Left renal pelvis (tissue), 4 donors: ENCODE measurements at places on chromosomes 3 and 15. TPM values are rescaled to one million over a fixed set of nuclear protein-coding genes. Genes with fewer than 3 reads are reported as not detected.

DNA sequence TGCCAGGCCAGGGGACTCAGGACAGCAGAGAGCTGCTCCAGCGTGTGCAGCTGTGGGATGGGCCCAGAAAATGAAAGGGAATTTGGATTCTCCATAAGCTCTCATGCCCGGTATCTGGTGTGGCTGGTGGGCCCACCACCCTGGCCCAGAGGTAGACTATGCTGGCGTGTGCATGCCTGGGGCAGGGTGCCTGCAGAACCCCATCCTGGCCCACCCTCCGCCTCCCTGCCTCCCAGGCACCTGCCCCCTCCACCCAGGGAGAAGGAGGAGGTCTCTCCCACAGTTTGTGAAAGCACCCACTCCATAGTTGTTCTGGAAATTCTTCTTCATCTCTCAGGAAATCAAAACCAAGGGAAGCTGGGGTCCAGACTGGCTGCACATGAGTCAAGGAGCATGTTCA is 112.9 kb downstream of the ADCY5 start:
- DNase-seq, result no peak

- DNase-seq, result no peak
Measured at GRCh38 chr15:83206526-83207008, 1.1 kb downstream of the HDGFL3 start.

GRCh38 chr15:68401496-68402431 is 30.2 kb downstream of the ITGA11 start:
- DNase-seq, result no peak

GRCh38 chr3:123610331-123610730 is 25.5 kb upstream of the HACD2 start:
- DNase-seq, result no peak

DNA sequence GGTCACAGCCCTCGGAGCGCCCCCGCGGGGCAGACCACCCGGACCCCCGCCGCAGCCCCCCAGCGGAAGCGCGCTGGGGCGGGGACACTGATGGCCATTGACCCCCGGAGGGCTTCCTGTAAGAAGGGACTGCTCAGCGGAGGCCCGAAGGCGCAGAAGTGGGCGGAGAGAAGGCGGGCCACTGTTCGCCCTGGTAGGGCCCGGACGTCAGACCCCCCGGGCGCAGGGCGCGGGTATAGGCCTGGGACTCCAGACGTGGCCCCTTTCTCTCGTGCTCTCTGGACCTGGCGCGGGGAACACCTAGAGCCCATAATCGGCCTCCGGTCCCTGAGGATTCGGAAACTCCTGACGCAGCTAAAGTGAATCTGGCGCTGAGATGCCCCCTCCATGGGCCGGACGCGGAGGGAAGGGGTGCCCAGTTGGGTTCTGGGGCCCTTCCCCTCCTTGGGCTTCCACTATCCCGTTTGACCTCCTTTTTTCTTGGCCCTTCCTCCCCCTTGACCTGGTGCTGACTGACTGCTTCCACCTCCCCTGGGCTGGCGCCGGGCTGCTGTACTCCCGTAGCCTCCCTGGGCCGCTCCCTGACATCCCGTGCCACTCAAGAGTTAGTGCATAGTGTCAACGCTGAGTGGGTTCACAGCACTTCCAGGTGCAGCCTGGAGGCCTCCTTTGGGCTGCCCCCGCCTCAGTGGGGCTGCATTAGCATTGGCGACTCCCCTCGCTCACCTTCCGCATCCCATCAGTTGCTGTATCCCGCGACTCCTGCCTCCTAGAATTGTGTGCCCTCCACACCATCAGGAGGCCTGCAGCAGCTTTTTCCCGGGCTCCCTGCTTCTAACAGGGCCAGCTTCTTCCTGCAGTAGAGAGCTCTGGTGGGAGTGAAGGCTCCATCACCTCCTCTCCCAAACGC is 694 bp downstream of the ABTB1 start:
- no peak for DNase-seq

The THAP10 gene
- polyA plus RNA-seq, result 6.5 TPM

GRCh38 chr3:196971094-196971698 is 2.6 kb upstream of the PIGZ start:
- DNase-seq, result no peak

DNA sequence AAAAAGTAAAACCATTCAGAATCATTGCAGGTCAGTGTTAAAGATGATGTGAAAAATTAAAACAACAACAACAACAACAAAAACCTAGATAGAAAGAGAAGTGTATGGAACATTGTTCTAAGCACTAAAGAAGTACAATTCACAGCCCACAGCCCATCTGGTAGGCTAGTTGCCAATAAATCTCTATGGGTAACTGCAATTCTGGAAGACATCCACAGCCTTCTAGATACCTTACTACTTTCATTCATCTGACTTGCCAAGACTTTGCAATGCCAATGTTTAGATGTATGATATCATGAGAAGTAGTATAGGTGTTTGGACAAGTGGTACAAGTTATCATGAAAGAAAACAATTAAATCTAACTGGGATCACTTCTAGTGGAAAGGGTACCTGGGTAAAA is 198.6 kb downstream of the VGLL3 start:
- DNase-seq, result no peak

DNA sequence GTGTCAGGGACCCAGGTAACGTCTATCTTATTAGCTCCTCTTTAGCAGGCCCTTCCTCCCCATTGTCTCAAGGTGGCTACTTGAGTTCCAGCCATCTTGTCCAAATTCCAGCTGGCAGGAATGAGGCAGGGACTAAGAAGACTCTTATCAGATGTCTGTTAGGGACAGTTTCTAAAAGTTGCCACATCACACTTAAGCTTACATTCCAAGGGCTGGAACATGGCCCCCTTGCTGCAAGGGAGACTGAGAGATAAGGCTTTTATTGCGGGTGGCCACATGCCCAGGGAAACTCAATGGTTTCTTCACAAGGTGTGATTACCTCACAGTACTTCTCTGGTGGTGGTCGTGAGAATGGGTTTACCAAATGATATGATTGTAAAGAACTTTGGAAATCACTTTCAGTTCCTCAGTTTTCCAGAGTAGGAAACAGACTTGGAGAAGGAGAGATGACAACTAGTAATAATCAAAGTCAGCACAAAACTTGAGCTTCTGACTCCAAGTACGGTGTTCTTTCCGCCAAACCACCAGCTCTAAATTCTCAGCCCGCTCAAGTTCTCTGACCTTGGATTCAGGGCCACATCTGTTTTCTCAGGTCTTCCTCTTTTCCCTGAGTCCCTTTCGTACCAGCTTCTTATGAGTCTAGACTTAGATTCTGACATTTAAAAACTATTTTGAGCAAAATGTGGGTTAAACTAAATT is 14.2 kb downstream of the PDIA5 start:
- DNase-seq, result no peak

The NMNAT3 gene
- polyA plus RNA-seq, result 4.5 TPM

The SH2D7 gene
- 0.80 TPM for polyA plus RNA-seq

The FOXL2 gene
- polyA plus RNA-seq, result not detected

DNA sequence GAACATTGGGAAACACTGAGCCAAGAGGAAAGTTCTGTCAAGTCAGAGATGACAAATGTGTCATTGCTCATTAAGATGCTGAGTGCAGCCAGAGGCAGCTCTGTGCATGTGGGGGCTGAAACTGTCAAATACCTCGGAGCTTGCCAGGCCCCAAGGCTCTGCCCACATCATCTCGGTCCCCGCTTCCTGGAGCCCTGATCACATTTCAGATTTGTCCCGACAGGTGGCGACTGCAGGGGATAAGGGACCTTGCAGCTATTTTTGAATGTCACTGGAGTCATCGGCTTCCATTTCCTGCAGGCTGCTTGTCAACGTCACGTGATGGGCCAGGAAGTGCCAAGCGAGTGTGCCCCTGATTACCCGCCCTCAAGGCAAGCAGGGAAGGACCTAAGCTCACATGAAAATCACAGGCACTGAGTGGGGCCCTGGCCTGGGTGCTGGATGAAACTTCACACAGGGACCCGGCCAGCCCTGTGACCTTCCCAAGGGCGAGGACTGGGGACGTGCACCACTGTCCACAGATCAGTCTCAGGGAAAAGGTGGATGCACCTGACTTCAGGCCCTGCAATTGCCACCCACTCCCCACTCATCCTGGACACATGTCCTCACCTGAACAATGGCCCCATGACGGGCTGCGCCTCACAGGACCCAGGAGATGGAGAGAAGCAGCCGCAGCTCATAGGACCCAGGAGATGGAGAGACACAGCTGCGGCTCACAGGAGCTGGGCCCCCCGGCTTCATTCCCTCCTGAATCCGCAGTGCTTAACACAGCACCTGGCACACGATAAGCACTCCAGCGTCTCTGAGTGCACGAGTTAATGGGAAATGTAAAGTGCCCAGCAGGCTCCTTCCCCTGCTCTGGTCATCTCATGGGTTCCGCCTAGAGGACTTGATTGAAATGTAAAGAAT is 73.4 kb downstream of the NUP210 start:
- no peak for DNase-seq

- no peak for DNase-seq
Measured at GRCh38 chr15:38454696-38455090, 766 bp downstream of the FAM98B start.

DNA sequence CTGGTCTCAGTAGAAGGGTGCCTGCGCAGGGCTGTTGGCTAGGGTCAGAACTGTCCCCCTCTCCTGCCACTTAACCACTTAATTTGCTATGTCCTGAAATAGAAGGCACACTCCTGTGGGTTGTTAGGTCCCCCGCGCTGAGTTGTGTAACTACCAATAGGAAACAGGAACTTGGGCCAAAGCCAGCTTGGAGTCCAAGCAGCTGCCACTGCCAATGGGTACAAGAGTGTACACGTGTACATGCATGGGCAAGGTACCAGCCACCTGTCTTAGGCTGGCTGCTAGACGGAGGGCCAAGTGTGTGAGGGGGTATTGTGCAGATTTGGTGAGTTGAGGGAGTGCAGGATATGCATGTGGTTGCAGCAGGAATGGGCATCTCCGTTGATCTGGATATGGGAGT is 29.7 kb upstream of the POLG start:
- DNase-seq, result no peak

DNA sequence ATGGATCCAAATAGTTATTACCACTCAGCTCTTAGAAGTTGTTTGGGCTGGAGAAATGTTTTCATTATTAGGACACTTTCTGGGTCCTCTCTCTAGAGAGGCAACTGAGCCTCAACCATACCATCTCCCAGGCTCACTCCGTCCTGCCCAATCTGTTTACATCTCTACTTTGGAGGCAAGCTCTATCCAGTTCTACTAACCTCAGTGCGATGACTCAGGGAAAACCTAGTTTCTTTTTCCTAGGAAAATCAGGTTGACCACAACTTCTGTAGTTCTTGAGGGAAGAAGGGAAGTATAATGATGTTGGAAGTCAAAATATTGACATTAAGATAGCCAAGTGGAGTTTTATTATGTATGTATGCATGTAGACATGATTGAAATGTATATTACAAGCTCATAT is 40.4 kb downstream of the LPP start:
- DNase-seq, result no peak

DNA sequence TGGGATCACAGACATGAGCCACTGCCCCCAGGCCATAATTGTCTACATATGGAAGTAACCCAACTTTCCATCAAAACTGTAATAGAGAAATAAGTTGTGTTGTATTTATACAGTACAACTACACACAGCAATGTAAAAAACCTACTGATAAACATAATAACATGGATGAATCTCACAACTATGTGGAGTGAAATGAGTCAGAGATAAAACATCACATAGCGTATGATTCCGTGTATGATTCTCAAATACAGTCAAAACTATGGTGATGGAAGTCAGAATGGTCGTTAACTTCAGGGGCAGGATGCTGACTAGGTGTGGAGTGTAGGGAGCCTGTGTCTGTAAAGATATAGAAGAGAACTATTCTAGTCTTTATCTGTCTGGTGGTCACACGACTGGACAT is 332.7 kb upstream of the SLCO3A1 start:
- DNase-seq, result no peak

DNA sequence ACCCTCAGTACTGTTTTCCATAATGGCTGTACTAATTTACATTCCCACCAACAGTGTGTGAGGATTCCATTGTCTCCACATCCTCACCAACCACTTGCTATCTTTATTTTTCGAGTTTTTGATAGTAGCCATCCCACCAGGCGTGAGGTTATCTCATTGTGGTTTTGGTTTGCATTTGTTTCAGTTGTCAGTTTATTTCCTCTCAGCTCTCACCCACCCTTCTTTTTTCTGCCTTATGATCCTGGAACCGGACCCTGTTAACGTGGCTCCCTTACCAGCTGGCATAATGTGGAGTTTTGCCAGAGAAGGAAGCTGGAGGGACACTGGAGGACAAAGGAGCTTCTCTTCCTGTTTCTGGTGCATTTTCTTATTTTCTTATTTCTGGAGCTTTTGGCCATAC is 25.1 kb upstream of the SH3GL3 start:
- no peak for DNase-seq

The KLHL24 gene
- 53.9 TPM for polyA plus RNA-seq

- no peak for DNase-seq
Measured at GRCh38 chr3:212432-212831, 15.9 kb downstream of the CHL1 start.

GRCh38 chr3:177529716-177530335 is 332.5 kb upstream of the TBL1XR1 start:
- DNase-seq, result no peak

The GMNC gene
- 3.8 TPM for polyA plus RNA-seq

The SCN5A gene
- polyA plus RNA-seq, result 1.1 TPM
